ENCODE measurements at places on chromosomes 2 and 18.
A peak's percentile ranks its signal among the peaks of the same experiment; 100 is the strongest.

DNA sequence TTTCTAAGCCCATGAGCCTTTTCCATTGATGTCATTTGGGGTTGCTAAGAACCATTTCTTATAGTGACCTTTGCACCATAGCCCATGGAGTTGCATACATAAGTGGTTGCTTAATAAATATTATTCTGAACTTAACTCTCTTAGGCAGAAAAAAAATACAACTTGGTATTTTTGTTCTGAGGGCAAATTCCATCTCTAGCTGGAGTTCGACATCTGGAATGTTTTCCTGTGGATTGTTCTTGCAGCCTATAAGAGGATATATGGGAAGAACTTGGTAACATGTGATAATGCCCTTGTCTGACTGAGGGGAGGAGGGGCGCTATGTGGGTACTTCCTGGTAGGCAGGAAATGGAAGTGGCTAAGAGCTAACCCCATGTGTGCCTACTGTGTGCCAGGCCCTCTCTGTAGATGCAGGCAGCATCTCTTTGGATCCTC, 20.7 kb downstream of the IGFBP2 start:
- no peak for DNase-seq

- DNase-seq, result no peak
Observed at GRCh38 chr2:233079953-233080835, 20.1 kb downstream of the INPP5D start.

GRCh38 chr2:106358521-106358920, 109.7 kb downstream of the RGPD3 start:
- no peak for DNase-seq

GRCh38 chr18:79938196-79938595, 13.3 kb downstream of the SLC66A2 start:
- DNase-seq, result no peak

DNA sequence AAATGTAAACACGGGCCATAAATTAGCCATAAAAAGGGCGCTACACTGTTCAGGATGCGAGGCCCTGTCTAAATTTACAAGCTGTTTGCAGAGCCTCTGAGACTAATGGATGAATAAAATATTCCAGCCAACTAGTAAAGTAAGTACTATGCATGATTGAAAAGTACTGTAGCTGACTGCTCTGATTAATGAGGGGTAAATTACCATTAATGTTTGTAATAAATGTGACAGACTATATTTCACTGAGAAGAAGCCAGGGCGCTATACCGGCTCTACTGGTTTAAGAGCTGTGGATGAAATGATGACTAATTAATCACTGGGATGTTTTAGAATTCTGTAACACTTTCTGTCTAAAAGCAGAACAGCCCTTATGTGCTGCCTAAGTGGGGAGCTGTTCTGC, 54.3 kb upstream of the RGPD4 start:
- no peak for DNase-seq

DNA sequence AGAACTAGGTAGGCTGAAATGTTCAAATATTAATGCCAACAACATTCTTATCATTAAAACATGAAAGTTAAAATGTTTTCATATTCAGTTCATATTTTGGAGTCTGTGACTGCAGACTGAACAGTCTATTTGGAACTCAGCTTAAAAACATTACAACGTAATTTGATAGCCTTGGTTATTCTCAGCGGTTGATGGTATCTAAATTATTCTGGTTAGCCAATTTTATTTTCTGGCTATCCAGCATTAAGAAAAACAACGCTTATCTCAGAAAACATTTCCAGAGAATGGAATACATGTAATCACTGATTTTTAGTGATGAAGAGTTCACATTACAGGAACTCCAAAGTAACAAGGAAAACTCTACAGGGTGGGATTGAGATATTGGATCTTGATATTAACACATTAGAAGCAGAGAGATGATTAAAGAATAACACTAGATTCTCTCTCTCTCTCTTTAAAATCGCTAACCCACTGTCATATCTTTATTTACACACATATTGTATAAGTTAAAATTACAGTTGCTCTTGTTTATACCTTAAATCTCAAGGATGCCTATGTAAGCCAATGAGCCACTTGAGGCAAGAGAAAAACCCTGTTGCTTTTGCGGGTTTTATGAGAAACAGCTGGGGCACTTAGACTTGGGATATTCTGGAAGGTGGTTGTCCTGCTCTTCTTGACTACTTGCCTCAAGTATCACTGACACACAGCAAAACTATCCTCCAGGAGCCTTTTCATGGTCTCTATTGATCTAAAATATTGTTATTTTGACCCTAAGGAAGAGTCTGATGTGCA, 84.9 kb downstream of the ICOS start:
- DNase-seq, result no peak

DNA sequence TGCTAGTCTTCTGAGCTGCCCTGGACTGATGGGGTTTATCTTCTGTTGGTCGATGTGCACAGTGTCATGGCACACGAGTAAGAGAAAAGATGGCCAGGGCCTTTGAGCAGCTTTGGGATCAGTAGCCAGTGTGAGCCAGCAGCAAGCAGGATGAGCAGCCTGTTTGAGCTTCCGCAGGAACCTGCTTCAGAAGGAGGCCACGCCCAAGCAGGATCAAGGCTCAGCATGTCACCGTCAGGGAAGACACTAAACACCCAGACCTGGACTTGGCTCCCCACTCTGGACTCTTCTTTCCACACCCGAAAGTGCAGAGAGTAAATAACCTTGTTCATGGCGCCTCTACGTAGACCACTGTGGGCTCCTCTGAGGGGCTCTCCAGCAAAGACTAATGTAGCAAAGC, 25.2 kb upstream of the ASB1 start:
- no peak for DNase-seq

- DNase-seq, result no peak
Observed at GRCh38 chr18:51039138-51040112, 9.4 kb downstream of the SMAD4 start.

GRCh38 chr2:54015798-54016699, 45.3 kb upstream of the PSME4 start:
- no peak for DNase-seq

GRCh38 chr18:8705238-8705960, at the start of gene MTCL1:
MTCL1 (plus strand) TSS chr18:8705556; CDS start chr18:8705661, 105 bp downstream.
- no peak for DNase-seq

GRCh38 chr2:176160251-176160985, 3.3 kb downstream of the HOXD3 start:
- no peak for DNase-seq

DNA sequence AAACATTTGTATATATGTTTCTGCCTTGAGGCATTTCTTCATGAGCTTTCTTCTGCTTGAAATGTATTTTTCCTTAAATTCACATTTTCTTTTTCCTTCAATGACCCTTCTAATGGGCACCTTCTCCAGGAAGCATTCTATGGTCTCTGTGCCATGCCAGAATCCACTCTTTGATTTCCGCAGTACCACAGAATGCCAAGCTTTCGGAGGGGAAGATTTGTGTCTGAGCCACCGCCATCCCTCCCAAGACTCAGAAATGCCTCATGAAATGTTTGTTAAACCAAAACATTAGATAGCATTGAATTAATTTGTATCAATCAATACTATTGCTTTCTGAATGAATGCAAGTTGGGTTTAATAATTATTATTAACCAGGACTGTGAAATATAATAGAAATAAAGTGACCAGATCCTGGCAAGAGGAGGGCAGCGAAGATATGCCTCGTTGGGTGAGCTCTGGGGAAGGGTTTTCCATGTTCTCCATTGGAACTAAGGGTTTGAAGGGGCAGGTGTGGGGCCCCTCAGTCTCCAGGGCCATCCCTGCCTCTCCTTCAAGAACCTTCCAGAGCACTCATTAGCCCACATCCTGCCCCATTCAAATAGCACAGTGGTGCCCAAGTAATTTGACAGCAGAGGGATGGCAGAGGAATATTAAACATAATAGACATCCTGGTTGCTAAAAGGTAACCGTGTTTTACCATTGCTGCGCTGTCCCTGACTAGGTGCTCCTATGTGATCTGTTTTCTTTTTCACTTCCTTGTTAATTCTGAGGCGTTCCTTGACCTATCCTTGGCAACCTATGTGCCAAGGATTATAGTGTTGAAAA, 189.6 kb downstream of the MYCN start:
- no peak for DNase-seq

DNA sequence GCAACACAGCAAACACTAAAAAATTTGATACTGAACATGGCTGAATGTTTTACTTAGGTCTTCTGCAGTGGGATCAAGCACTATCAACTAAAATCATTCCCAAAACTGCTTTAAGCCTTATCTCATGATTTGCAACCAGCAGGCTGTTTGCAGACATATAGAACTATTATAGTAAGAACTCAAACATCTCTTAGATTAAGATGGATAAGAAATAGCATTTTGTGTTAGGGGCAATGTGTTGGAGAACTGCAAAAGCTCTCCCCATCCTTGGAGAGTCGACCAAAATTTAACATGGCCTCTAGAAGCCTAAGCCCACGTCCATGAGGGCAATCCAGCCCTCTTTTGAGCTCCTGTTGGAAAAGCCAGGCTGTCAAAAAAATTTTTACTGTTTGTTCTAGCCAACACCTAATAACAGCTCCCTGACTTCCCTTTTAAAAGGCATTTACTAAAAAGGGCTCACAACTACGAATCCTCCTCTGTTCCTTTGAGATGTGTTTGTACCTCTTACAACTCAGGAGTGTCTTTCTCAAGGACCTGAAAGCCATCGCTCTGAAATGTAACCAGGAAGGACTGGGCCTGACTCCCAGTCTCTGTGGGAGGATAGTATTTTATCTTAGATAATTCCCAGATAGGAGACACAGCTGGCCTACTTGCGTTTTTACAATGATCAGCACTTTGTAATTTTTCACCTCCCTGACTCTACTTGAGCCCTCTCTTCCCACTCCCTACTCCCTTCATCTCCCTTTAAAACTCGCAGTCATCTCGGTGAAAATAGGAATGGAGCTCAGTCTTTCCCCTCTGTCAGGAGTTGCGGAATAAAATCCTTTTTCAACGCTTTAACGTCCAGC, 1.4 kb downstream of the KRCC1 start:
- no peak for DNase-seq

- peak; percentile 51 for DNase-seq
Observed at GRCh38 chr18:37426586-37426985, 139.0 kb downstream of the CELF4 start.

DNA sequence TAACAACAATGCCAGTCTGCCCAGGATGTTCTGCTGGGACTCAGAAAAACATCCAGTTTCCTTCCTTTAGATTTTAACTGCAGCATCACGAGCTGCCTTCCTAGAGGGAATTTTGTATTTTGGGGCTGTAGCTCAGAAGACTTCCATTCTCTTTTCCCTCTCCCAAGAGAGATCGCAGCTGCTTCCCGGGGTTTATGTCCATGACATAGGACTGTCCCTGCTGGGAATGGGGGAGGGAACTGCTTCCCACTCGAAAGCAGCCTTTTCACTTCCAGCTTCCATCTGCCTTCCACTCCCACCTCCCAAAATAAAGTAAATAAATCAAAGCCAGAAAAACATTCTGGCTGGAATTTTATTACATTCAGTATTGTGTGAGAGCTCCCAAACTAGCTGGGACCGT, 52.4 kb downstream of the LIMS1 start:
- no peak for DNase-seq

DNA sequence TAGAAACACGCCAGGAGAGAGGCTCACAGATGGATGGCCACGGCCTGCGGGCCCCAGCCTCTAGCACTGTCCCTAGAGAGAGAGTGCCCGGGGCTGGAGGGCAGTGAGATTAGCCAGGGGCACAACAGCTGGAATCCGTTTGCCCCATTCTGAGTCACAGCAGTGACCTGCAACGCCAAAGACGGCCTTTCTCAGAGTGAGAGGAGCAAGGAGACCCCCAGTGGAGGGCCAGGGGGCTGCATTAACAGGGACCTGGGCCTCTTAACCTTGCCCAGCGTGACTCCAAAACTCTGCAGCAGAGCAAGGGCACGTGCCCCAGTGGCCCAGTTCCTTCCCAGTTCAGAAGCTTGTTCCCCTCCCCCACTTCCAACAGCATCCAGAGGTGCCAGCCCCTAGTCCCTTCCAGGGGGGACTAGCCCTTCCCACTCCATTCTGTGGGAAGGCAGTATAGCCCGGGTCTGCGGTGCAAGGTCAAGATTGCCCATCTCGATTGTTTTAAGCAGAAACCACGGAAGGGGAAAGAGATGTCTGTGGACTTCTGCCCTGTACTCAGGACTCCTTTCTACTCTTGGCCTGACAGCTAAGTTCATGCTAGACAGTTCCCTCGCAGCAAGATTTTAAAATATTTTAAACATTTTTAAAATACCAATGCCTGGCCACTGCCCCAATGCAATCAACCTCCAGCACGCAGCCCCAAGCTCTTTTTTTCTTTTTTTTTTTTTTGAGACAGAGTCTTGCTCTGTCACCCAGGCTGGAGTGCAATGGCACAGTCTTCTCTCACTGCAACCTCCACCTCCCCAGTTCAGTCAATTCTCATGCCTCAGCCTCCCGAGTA, 50.9 kb upstream of the BIN1 start:
- DNase-seq, result no peak

DNA sequence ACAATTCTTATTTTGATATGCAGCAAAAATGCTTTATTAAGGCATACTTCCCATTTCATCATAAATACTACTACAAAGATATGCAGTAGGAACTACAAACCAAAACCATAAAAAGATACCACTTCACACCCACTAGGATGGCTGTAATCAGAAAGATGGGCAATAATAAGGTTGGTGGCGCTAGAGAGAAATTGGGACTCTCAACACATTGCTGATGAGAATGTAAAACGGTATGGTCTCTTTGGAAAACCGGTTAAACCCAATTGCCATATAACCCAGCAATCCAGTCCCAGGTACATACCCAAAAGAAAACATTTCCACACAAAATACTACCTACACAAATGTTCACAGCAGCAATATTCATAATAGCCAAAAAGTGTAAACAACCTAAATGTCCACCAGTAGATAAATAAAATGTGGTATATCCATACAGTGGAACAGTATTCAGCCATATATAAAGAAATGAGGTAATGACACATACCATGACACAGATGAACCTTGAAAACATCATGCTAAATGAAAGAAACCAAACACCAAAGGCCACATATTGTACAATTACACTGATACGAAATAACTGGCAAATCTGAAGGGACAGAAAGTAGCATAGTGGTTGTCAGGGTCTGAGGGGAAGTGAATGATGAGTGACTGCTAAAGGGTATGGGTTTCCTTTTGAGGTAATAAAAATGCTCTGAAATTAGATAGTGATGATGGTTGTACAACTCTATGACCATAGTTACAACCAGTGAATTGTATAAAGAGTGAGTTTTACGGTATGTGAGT, 12.7 kb downstream of the SP3 start:
- no peak for DNase-seq

DNA sequence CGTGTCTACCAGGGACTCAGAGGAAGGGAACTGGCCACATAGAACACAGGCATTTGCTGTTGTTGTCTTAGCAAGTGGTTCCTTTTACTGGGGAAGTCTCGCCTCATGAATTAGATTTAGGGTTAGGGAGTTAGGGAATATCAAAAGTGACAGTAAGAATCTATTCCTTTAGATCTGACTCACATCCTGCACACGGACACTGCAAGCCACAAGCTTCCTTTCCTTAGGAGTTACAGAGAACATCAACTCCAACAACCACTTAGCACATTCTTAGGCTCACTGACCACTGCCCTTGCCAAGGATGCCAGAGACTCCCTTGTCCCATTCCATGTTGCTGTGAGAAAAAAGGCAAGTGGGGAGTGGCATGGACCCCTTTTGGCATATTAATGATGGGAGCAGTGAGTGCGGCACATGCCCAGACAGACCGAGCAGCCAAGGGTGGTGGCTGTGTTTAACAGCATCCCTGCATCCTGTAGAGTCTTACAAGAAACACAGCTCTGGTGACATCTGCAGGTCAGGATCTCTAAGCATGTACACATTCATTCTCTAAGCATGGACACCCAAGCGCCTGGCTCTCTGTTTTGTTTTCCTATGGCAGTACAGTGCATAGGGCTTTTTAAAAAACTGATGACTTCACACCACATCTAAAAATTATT, 745.6 kb upstream of the RAB6C start:
- no peak for DNase-seq

GRCh38 chr2:215764441-215765048, 248.8 kb downstream of the MREG start:
- no peak for DNase-seq

All from NCI-H524 treated with DMSO at 0.1 percent for 48 hours (cell line).